Esophagus muscularis mucosa (tissue), 4 donors: ENCODE measurements at places on chromosomes 2 and 18. TPM values are rescaled to one million over a fixed set of nuclear protein-coding genes. Genes with fewer than 3 reads are reported as not detected.

DNA sequence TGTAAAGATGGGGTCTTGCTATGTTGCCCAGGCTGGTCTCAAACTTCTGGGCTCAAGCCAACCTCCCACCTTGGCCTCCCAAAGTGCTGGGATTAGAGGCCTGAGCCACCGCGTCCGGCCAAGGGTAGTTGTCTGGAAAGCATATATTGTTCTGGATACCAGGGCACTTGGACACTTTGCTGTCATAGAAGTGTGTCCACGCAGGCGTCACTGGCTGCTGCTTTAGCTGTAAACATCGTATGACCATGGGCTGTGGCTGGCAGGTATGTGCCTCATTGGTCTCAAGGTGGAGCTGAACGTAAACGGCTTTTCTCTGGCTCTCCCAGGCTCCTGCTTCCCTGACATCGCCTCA lies 3.2 kb upstream of the GPR35 start:
- no peak for DNase-seq

- no peak for DNase-seq
Measured at GRCh38 chr18:24271381-24272228, 126.0 kb downstream of the OSBPL1A start.

DNA sequence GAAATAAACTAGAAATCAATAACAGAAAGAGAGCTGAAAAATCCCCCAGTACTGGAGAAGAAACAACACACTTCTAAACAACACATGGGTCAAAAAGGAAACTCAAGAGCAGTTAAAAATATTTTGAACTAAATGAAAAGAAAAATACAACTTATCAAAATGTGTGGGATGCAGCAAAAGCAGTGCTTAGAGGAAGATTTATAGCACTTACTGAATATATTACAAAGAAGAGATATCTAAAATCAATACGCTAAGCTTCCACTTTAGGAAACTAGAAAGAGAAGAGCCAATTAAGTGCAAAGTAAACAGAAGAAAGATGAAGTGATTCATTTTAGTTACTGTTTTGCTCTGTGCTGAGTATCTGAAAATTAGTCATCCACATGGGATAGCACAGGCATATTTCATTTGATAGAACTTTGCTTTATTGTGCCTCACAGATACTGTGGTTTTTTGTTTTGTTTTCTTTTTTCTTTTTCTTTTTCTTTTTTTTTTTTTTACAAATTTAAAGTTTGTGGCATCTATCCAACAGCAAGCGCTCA lies 17.0 kb downstream of the TGFA start:
- DNase-seq = no peak

DNA sequence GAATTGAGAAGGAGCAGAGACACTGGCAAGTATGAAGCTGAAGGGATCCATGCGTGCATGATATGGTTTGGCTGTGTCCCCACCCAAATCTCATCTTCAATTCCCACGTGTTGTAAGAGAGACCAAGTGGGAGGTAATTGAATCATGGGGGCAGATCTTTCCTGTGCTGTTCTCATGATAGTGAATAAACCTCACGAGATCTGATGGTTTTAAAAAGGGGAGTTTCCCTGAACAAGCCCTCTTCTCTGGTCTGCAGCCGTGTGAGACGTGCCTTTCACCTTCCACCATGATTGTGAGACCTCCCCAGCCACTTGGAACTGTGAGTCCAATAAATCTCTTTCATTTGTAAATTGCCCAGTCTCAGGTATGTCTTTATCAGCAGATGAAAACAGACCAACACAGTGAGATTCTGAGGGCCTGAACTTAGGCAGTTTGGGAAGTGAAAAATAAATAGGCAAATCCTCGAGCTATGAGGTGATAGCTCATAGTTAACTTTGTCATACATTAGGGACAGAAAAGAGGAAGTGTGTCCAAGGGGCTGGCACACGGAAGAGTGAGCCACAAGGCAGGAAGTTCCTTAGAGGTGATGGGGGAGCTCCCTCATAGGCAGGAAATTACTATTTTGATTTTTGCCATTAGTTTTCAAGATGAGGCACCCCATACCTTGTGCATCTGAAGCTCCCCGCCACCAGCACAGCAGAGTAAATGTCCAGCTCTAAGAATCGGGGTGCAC lies 658.8 kb upstream of the ID2 start:
- no peak for DNase-seq

DNA sequence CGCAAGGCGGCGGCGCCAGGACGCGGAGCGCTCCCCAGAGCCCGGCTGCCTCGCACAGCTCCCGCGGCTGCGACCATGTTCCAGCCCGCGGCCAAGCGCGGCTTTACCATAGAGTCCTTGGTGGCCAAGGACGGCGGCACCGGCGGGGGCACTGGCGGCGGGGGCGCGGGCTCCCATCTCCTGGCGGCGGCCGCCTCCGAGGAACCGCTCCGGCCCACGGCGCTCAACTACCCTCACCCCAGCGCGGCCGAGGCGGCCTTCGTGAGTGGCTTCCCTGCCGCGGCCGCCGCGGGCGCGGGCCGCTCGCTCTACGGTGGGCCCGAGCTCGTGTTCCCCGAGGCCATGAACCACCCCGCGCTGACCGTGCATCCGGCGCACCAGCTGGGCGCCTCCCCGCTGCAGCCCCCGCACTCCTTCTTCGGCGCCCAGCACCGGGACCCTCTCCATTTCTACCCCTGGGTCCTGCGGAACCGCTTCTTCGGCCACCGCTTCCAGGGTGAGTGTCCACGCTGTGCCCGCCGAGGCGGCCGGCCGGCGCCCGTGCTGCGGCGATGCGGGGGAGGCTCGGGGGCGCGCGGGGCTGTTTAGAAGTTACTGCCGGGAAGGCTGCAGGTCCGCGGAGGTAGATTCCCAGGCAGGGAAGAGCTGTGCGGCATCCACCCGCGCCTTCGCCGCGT lies 696 bp downstream of the EMX1 start:
- DNase-seq = no peak

DNA sequence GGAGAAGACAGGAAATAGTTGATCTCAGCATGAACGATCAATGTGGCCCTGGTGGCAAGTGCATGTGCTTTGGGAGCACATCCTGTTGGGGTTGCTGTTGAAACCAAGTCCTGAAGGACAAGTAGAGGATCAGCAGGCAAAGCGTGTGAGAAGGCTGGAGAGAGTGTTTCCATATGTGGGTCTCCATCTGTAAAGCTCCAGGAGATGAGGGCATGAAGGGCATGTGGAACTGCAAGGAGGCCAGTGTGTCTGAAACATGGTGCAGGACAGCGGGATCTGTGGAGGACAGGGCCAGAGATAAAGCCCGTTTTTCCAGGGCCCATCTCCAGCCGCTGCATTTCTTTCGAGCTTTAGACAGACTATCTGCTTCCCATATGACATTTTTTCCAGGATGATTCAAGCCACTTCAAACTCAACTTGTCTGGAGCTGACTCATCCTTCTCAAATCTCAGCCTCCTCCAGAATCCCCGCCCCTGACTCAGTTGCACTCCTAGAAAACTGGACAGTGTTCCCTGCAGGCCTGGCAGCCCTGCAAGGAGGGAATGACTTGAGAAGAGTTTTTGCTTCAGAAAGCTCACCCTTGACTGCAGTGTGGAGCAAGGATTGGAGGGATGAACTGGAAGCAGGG lies 226.1 kb downstream of the VAPA start:
- DNase-seq = no peak

- DNase-seq = no peak
Measured at GRCh38 chr18:28905509-28905908, 728.6 kb upstream of the CDH2 start.

GRCh38 chr2:235116885-235117492 lies 165.2 kb downstream of the SH3BP4 start:
- DNase-seq = no peak

GRCh38 chr2:164917296-164917903 lies 37.9 kb downstream of the SLC38A11 start:
- no peak for DNase-seq

DNA sequence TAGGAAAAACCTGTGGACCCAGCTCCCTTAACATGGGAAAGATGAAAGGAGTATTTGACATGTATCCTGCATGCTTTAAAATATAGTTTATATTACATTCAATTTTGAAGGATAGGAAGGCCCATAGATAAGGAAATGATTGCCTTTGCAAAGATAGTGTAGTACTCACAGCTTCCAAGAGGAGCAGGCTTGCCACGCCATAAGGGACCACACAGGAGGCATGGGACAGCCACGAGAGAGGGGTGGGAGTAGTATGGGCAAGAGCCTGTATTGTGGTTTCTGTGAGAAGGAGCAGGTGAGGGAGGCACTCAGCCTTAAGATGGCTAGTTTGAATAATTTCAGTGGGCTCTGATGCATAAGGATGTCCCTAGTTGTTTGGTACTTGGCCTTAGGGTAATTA lies 740.3 kb downstream of the SATB2 start:
- no peak for DNase-seq

DNA sequence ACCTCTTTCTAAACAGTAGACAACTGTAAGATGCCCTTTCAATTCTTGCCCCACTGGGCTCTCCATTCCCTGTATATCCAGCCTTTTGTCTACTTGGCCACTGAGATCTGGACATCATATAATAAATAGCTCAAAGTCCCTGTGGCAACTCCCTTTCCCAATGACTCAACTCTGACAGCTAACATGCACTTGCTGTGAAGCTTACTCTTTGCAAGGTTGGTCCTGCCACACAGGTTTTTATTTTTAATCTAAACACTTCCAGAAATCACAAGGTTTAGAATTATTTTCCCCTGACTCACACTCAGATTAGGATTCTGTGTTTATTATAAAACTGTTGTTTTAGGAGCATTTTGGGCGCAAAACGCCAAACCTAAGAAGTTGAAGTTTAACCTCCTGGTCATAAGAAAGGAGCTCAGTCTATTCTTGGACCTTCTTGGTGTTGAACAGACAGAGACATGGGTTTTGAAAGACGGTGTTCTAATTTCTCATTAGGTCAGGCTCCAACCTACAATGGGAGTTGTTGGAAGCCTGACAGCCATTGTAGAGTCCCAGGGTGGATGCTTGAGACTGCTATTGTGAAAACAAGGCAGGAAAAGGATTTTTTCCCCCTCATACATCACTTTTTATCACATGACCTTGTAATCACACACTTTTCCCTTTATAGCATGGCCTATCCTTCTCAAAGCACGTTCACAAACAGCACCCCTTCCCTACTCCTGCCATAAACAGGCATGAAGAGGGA lies 124.7 kb upstream of the SERPINE2 start:
- no peak for DNase-seq

GRCh38 chr2:128421861-128422311 lies 103.2 kb upstream of the HS6ST1 start:
- peak; percentile 88 for DNase-seq

DNA sequence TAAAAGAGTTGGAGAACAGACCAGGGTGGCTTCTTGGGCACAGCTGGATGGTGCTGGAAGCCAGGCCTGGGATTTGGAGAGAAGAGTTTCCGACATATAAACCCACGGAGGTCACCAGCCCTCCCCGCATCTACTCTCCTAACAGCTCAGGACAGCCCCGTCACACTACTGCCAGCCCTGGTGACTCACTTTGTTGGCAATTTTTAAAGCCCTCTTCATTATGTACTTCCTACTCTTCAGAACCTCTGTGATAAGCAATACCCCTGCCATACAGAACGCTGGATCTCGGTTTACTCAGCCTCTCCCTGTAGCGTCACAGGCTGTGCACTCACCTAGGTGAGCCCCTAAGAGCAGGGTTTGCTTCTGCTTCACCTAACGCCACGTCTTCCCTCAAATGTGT lies 48.1 kb downstream of the ID2 start:
- DNase-seq = no peak

DNA sequence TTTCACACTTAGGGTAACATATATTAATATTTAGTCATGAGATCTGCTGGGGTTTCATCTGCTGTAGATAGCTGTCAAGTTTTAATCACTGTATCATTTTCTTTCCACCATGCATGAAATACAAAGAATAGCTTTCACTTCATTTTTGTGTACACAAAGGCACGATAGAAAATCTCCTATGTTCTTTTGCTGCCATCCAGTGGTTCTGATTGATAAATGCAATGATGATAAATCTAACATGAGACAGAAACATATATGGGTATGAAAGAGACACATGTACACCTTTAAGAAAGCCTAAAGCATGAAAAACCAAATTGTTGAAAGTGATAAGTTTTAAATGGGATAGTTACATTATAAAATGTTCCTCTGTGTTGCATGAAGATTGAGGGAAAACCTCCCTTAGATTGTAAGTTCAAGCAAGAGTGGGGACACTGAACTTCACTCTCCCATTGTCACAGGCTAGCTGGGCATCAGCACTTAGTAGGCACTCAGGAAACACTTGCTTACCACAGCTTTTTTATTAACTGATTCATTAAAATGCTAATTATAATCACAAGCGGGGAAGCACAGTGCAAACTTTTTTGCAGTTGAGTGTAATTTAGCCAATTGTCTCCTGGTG lies 31.2 kb downstream of the C1D start:
- no peak for DNase-seq

- no peak for DNase-seq
Measured at GRCh38 chr18:29164020-29164706, 987.2 kb upstream of the CDH2 start.

- no peak for DNase-seq
Measured at GRCh38 chr18:59478591-59478990, 119.5 kb upstream of the LMAN1 start.

DNA sequence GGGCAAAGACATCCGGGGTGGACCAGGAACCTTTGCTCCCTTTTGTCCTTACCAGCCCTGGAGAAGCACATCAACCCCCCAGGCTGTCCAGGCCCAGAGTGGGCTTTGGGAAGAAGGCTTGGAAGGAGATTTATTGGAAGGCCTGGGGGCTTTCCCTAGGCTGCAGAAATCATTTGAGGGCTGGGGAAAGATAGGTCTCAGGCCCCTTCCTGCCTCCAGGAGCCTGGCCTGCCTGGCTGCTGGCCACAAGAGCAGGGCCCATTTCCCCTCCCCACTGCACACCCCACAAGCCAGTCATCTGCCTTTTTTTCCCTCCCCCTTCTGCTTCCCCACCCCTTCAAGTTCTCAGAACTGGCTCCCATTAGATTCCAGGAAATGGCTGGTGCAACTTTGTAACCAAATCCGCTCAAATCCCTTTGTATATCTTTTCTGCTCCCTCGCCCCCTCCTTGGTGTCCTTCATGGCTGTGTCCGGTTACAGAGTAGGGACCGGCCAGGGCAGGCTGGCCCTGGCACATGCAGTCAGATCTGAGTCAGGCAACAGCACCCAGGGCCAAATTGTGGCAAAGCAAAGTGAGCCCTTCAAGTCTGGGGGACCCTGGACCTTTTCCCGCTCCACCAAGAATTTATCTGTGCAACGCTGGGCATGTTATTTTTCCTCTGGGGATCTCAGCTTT lies 20.8 kb upstream of the TNP1 start:
- no peak for DNase-seq

CPO gene
- total RNA-seq = 0.63 TPM

CDH19 gene
- total RNA-seq = 37.9 TPM

RSAD2 gene
- total RNA-seq = 7.0 TPM

TRIB2 gene
- total RNA-seq = 46.2 TPM

SKOR2 gene
- total RNA-seq = not detected

EFR3B gene
- 0.65 TPM for total RNA-seq

COBLL1 gene
- total RNA-seq = 41.4 TPM
